ENCODE measurements at places on chromosomes 16 and 17.

GRCh38 chr17:67525239-67526135 is 148.4 kb downstream of the PITPNC1 start:
- ATAC-seq: no peak

GRCh38 chr17:76492989-76493501 is 8.2 kb downstream of the RHBDF2 start:
- peak; percentile 63 for ATAC-seq

- no peak for ATAC-seq
These were observed 33.6 kb downstream of the NKD1 start for GRCh38 chr16:50581845-50582244.

- no peak for ATAC-seq
These were observed 12.5 kb downstream of the NTAN1 start for GRCh38 chr16:15043344-15043743.

DNA sequence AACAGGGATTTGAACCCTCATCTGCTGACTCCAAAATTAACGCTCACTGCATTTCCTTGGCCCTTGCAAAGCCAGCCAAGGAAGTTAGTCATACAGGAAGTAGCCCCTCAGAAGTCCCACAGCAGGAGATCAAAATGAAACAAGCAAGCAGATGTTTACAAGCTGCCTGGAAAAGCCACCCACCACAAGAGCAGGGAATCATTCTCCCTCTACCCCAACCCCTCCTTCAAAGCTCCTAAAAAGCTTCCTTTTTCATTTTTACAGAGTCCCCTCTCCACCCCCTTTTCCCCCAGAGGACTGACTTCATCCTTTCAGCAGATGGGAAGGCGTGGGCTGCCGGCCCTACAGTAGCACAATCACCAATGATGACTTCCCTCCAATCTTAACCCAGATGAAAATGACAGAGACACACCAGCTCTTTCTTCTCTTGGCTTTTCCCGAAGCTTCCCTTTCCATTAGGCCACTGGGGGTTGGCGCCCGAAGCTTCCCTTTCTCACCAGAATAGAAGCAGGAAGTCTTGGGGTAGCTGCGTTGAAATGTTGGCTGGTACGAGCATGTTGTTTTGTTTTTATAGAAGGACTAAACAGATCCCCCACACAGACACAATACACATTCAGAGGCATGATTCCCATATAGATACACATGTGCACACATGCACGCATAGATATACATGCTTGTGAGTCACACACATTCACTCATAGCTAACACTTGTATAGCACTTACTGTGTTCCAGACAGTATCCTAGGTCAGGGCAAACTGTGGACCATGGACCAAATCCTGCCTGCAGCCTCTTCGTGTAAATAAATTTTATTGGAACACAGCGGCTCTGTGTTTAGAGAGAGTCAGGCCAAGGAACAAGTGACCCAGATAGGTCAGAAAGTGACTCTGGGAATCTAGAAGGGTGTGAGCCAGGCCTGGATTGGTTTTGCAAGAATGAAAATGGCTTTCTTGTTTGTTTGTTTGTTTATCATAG is 17.4 kb downstream of the ITPRIPL2 start:
- no peak for ATAC-seq

DNA sequence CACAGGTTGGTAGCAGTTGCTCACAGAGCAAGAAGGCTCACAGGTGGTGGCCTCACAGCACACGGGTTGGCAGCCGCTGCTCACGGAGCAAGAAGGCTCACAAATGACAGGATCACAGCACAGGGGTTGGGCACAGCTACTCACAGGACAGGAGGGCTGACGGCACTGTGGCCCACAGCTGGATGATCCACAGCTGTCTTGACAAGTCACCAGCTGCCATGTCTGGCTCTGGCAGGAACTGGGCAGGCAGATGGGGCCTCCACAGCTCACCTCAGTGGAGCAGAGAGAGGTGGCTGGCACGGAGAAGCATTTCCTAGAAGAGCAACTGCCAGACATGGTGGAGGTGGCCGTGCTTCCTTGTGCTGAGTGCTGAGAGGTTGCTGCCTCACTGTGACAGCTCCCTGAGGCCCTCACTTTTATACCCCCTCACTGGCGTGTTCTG is at the start of gene KRTAP16-1:
Gene KRTAP16-1, minus strand, starts transcription at position 392 of the 442 bp plus-strand sequence. Its CDS starts 56 bp downstream, at position 336.
- peak; percentile 65 for ATAC-seq

- no peak for ATAC-seq
These were observed 33.3 kb downstream of the CENPV start for GRCh38 chr17:16319969-16320368.

- no peak for ATAC-seq
These were observed 58.7 kb downstream of the RTN4RL1 start for GRCh38 chr17:1966274-1967086.

DNA sequence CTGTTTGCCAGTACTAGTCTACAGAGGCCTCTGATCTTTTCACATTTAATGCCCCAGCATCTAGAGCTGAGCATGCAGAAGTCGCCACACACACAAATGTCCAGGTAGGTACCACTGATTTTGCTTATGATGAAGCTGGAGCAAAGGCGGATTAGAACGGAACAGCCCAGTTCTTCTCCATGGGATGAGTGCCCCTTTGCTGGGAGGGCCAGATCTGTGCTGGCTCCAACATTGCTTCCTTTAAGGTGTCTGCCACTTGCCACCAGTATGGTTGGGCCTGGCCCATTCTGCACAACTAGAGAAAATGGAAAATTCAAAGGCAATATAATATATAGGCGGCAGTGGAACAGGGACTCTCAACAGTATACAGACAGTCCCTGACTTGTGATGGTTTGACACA is 2.2 kb upstream of the MNT start:
- ATAC-seq: no peak

- no peak for ATAC-seq
These were observed 38.4 kb downstream of the WIPI1 start for GRCh38 chr17:68418876-68419275.

DNA sequence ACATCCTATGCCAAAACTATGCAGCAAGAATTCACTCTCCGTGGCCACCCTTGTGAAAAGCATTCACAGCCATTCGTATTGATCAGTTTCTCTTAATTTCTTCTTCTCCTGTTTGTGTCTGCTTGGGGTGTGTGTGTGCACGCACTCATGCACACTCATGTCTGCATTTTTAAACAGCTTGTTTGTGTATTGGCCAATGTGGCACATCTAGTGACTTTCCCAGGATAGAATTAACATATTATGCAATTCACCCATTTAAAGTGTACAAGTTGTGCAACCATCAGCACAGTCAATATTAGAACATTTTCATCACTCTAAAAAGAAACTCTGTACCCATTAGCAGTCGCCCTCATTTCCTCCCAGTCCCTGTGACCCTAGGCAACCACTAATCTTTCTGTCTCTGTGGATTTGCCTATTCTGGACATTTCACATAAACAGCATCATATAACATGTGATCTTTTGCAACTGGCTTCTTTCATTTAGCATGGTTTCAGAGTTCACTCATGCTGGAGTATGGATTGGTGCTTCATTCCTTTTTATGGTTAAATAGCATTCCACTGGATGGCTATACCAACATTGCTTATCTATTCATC is 20.1 kb downstream of the IRX3 start:
- no peak for ATAC-seq

DNA sequence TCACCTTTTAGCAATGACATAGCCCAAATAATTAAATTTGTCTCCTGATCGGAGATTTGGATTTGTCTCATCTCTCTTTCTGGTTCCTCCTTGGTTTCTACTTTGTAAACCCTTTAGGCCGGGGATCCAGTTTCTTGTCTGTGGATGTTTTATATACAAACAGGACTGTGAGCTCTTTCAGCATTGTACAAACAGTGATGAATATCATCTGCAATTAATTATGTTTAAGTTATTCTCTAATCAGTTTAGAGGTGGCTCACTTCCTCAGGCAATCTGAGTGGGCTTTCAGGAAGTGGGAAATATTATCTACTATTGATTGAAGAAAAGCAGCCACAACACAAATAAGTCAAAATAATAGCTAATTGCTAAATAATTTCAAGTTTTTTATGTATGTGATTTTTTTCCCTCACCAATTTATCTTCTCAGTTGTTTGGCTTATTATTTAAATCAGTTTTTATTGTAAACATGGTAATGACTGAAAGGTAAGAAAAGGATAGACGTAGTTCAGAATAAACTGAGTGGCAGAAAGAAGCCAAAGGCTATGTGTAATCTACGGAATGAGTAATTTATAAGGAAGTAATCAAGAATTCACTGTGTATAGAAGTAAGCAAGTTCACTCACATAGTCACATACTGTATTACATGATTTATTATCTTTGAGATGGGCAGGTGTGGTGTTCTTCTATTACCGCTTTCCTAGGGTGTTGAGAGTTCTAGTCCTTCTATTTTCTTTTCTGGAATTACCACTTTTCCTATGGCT is 3.4 kb upstream of the ABCC11 start:
- ATAC-seq: no peak

DNA sequence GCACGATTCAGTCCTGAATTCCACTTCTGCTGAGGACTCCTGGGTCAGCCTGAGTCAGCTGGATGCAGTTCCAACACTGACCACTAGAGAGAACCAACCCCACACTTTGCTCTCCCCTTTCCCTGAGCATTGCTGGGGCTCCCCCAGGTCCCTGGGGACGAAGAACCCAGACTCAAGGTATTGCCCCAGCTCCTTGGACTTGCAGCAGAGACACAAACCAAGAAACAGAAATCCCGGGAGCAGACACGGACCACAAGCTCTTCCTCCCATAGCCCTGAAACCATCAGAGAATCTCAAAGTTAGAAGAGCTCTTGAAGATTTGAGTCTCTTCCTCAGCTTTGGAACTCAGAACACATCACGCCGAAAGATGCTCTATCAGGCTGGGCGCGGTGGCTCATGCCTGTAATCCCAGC is 678 bp upstream of the GH1 start:
- peak; percentile 89 for ATAC-seq

DNA sequence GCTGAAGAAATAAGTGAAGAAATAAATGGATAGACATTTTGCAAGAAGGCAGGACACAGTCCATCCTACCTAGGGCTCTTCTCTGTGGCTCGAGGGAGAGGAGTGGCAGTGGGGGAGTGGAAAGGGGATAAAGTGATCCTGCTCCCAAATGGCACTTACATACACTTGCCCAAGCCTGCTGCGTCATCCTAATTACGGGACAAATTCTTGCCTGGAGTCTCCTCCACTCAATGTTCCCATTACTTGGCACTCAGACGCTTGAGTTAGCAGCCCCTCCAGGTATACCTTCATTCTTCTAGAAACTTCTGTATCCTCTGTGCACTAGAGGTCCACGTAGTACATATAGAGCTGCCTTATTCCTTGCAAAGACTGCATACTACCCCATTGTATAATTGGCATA is 15.7 kb upstream of the MAP3K14 start:
- ATAC-seq: no peak

GRCh38 chr17:71338396-71338795 is 782.4 kb upstream of the SOX9 start:
- ATAC-seq: no peak

DNA sequence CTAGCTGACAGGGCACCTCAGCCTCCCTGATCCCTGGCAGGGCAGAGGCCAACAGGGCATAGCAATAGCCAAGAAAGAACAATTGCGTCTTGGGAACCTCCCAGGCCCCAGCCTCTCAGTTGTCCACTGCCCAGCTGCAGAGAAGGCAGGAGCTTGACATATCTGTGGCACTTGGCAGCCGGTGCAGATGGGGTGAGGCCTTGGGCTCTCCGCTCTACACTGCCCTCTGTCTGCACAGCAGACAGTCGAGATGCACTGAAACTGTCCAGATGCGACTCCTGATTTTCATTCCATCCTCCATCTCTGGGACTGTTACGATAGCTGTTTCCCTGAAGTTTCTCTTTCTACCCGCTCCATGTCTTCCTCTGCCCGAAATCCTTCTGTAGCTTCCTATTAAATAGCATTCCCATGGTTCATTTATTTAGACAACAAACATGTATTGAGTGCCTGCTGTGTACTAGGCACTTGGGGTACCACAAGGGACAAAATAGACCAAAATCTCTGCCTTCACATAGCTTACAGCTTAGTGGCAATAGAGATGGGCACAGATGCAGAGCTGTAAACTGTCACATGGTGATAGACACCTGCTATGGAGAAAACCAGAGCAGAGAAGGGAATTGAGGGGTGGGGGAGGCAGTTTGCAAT is 3.3 kb downstream of the POLR3E start:
- no peak for ATAC-seq

DNA sequence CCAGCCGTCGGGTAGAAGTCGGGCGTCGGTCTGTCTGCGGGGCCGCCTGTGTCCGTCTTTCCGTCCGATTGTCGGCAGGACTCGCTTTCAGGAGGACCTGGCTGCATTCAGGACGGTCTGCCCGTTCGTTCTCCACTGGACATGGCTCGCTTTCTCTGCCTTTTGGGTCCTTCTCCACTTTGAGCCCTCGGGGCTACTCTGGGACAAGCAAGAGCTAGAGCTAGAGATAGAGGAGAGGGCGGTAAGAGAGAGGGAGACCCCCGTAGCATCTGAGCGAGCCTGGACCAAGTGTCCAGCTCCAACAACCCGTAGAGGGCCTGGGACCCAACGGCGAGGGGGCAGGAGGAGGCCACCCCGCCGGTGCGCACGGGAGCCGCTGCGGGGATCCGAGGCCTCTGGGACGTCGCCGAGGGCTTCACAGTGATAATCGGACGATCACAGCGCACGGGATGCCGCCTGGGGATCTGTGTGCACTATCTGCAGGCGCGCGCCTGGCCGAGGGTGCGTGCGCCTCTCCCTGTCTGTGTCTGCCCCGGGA is 4.5 kb downstream of the TBX4 start:
- no peak for ATAC-seq

- ATAC-seq: no peak
These were observed 193.3 kb downstream of the ZNF423 start for GRCh38 chr16:49662569-49662968.

GRCh38 chr16:17107450-17107849 is 363.3 kb downstream of the XYLT1 start:
- ATAC-seq: no peak

Data from activated CD4-positive, CD25-positive, alpha-beta regulatory T cell treated with anti-CD3 and anti-CD28 coated beads, Interleukin-2, amount 50 U/mL, for 24 hours (primary cell).